ENCODE measurements at places on chromosomes 5 and 9. TPM values are rescaled to one million over a fixed set of nuclear protein-coding genes. Genes with fewer than 3 reads are reported as not detected.

- no peak for DNase-seq
Measured at GRCh38 chr9:21685502-21685901, 116.9 kb upstream of the MTAP start.

DNA sequence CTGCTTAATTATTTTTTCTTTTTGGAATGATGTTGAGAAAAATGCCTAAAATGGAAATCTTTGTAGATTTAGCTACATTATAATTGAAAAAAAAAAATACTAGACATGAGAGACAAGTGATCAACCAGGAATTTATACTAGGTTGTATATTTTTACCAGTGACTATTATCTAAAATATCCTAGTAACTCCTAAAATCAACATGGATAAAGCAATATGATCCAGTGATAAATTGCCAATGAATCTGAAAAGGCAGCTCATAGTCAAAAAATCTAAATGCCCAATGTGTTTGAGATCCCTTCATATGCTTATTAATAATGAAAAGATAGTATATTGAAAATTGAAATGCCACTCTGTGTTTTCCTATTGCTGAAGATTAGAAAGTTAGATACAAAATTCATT lies 778.2 kb downstream of the MTRR start:
- no peak for DNase-seq

NREP gene
- 8.4 TPM for total RNA-seq

SPINK4 gene
- not detected for total RNA-seq

All from natural killer cell (primary cell).